ENCODE measurements at places on chromosomes 11 and 22.

DNA sequence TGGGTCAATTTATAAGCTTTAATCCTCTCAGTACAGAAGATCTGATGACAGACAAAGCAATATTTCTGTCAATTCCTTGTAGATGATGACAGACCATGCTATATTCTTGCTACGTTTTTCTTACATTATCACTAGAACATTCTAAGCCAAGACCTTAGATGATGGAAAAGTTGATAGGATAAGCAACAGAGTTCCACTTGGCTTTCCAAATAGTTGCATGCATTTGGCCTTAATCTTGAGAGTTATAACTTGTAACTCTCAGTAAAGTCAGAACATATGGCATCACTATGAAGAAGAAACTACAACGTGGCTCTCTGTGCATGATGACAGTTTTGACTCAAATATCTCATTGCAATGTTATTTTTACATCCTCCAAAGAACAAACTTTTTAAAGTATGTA is 544.3 kb upstream of the LRRC4C start:
- DNase-seq, result no peak

GRCh38 chr11:112723676-112724495 is 237.3 kb upstream of the NCAM1 start:
- no peak for DNase-seq

DNA sequence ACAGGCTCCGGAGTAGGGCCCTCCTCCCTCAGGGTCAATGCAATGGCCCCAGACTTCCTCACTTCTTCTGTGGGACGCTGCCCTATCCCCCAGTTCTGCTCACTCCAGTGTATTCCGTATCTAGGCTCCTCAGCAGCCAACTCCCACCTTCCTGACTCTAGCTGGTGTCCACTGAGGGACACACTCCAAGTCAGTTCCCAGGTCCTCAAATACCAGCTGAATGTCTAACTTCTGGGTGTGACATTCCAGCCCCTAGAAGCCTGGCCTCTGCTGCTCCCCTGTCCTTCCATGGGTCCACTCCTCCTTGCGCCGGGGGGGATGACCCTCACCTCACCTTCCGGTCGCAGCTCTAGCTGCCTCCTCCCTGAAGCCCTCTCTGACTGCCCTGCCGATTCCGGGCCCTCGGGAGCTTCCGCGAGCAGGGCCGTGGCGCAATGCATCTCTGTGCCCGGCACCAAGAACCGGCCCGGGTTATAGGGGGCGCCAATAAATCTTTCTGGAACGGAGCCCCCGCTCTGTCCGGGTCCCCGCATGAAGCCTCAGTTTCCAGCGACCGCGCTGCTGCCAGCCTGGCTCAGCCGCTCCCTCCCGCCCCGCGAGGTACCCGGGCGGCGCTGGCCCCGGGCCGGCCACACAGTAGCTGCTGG is 15.4 kb downstream of the BAD start:
- DNase-seq, result peak; percentile 41

- DNase-seq, result no peak
Observed at GRCh38 chr11:59448484-59448883, 8.3 kb upstream of the OR4D6 start.

- DNase-seq, result no peak
Observed at GRCh38 chr11:108882211-108882831, 217.5 kb downstream of the DDX10 start.

DNA sequence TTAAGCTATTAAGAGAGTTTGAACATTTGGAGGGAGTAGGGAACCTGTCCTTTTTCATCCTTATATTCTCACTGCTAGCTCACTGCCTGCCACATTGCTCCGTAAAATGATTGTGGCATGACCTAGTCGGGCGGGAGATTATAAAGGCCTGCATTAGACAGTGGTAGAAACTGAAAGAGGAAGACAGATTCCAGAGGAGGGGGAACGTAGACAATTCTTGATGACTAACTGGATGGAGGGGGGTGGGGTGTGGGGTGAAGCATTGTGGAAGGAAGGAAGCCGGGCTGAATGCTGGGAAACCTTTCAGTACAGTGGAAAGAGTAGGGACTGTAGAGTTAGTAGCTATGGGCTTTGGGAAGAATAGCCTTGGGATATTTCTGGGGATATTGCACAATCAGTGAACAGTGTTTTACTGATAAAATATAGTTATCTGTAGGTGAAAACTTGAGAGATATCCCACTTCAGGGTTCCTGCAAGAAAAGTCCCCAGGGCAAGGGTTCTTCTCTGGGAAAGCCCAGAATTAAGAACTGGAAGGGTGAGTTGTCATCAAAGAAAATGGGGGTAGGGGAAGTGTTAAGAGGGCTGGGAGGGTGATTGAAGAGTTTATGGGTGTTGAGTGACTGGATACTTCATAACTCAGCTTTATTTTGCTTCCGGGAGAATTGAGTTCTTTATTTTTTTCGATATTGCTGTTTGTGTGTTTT is 2.1 kb downstream of the MED15 start:
- DNase-seq, result peak; percentile 94

GRCh38 chr11:5486003-5486402 is 2.5 kb upstream of the OR52D1 start:
- no peak for DNase-seq
